ENCODE measurements at places on chromosomes 6 and 20. TPM values are rescaled to one million over a fixed set of nuclear protein-coding genes. Genes with fewer than 3 reads are reported as not detected.
A peak's percentile ranks its signal among the peaks of the same experiment; 100 is the strongest.

EYA2 gene
- total RNA-seq = 1.7 TPM

ULBP3 gene
- 1.9 TPM for total RNA-seq

EYA4 gene
- 0.10 TPM for total RNA-seq

CST4 gene
- total RNA-seq = not detected

ZNF451 gene
- total RNA-seq = 31.7 TPM

DNA sequence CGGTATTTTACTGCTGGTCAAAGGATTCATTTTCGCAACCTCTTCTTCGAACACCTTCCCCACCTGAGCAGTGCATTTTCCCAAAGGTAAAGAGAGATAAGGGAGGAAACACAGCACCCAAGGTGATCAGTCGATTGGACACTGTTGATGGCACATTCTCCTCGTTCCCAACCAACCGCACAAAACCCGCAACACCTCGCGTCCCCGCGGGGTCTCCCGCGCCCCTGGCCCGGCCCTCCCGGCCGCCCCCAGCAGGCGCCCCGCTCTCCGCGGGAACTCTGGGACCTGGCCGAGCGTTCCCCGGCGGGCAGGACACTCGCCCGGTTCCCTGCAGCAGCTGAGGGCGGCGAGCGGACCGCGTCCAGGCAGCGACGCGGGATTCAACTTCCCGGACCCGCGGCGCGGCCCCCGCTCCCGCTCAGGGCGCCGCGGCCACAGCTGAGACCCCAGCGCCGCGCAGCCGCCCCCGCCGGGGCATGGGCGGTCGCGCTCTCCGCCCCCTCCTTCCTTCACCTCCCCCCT, 506 bp downstream of the RGS17 start:
- no peak for DNase-seq

- no peak for DNase-seq
Measured at GRCh38 chr20:5696011-5696559, 54.1 kb upstream of the SHLD1 start.

- DNase-seq = no peak
Measured at GRCh38 chr6:72636786-72637185, 14.9 kb downstream of the KCNQ5 start.

GRCh38 chr6:125154761-125155135, 1.2 kb downstream of the TPD52L1 start:
- peak; percentile 46 for DNase-seq

DNA sequence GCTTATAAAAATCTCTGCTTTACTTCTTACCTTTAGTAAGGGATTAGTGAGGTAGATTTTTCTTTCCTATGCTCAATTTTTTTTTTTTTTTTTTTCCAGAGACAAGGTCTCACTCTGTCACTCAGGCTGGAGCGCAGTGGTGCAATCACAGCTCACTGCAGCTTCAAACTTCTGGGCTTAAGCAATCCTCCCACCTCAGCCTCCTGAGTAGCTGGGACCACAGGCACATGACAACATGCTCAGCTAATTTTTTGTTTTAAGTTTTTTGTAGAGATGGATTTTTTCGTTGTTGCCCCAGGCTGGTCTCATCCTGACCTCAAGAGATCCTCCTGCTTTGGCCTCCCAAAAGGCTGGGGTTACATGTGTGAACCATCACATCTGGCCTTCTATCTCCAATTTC, 58.9 kb upstream of the RREB1 start:
- DNase-seq = no peak

- DNase-seq = no peak
Measured at GRCh38 chr6:84329516-84329915, 102.1 kb upstream of the CEP162 start.

- DNase-seq = no peak
Measured at GRCh38 chr6:27111743-27112142, 135.8 kb upstream of the PRSS16 start.

- DNase-seq = no peak
Measured at GRCh38 chr6:166879594-166879993, 76.8 kb downstream of the RNASET2 start.

GRCh38 chr6:167547751-167548150, 222.9 kb downstream of the TTLL2 start:
- peak; percentile 8 for DNase-seq

DNA sequence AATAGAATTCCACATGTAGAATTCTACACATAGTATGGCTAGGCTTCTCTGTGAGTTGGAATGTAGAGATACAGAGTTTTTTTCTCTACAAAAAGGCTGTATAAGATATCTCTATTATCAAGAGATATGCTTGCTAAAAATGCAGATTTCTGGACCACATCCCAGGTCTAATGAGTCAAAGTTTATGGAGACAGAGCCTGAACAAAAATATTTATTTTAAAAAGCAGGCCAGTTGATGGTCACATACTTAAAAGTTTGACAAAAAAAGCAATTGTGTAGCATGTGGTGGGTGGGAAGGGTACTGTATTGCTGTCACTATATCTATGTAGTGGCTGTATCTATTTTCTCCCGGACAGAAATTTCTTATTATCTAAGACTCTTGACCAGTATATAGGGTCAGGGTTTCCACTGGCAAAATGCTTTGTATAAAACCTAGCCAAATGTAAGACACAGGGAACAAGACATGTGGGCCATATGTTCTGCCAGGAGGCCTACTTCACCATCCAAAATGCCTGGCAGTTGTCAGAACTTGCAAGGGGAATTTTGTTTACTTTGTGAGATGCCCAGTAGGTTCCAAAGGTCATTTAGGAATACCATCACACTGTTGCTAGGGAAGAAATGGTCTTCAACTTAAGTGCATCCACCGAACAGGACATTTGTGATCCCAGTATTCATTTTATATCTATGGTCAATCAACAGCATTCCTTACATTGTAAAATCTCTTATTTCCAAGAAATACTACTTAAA, 60.6 kb downstream of the SHPRH start:
- no peak for DNase-seq

DNA sequence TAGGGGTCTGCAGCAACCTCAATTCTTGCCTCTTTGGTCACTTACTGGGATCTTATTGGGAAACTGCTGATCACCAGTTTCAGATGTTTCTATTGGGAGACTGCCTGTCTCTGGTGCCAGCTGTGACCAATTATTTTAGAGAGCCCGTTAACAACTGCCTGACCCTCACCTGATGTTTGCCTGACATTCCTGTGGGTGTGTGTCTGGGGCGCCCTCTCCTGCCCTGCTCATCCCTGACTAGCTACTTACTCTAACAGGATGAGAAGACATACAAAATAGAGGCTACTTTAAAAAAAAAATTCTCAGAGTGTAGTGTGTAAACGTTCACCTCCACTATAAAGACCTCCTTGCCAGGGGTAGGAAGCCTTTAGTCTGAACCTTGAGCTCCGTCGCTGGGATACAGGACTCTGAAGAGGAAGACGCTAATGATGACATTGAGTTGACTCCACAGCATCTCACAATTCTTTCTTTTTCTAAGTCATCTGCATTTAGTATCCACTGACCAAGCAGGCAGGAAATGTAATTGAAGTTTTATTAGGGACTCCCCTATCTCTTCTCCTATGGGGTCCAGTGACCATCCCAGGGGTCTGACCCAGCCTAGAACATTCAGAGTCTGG, 54.6 kb upstream of the DDR1 start:
- DNase-seq = no peak

DNA sequence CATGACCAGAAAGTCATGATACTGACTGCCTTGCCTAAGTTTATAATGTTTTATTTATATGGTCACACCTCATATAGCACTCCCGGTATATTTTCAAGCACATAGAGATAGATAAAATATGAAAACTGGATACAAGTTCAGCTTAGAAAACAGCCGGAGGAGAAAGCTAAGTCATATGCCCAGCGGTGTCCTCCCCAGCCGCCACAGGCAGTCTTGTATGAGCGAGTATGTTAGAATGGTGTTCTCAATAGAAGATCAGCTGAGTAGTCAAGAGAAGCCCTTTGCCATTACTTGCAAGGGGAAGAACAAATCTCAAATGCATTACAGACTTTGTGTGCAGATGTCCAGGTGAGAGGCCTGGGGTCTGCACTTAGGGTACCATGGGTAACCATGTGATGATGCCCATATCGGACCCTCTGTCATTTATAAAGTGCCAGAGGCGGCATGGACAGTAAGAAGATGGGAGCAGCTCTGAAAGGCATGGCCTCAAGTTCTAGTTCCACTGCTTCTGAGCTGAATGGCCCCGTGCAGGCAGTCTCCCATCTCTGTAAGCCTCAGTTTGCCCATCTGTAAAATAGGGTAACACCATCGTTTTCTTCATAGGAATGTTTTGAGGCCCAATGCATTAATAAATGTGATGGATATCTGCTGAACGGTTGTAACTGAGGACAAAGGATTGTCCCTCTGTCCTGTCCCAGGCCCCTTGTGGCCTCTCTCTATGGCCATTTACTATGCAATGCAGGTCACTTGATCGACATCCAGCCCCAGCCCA, 195.7 kb upstream of the SNX9 start:
- no peak for DNase-seq

DNA sequence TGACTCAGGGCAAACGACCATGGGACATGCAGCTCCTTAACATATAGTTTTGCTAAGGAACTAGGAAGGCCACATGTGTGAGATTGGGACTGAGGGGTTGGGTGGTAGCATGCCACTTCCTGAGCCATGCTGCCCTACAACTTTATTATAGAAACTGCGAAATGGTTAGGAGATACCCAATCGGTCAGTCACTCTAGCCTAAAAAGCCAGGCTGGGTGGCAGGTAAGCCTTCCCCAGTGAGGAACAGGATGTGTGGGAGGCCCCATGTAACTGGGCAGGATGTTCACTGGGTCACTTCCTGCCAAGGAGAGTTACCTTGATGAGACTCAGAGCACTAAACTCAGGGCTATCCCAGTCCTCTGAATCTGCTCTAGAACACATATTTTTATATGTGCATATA, 123.5 kb downstream of the MAP3K7 start:
- no peak for DNase-seq

- peak; percentile 48 for DNase-seq
Measured at GRCh38 chr6:26536571-26537159, 1.5 kb upstream of the HMGN4 start.

DNA sequence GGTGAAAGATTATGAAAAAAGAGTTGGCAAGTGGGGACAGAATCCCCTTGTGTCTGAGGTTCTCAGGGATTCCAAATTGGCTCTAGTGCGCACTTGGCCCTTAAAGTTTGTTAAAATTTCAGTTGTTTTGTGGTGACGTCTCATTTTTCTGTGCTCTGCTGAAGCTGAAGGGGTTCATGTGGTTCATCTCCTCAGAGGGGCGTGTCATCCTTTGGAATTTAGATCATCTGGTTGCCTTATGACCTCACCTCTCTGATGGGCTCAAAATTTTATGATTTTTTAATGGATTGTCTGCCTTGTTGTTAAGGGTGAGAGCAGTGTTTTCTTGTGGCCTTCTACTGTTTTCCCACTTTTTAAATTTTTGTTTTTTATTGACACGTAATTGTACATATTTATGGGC, 20.3 kb downstream of the CYB5R4 start:
- no peak for DNase-seq

Measured in H7 (cell line).